GM13976 (cell line): ENCODE measurements at places on chromosomes 1 and 21.

DNA sequence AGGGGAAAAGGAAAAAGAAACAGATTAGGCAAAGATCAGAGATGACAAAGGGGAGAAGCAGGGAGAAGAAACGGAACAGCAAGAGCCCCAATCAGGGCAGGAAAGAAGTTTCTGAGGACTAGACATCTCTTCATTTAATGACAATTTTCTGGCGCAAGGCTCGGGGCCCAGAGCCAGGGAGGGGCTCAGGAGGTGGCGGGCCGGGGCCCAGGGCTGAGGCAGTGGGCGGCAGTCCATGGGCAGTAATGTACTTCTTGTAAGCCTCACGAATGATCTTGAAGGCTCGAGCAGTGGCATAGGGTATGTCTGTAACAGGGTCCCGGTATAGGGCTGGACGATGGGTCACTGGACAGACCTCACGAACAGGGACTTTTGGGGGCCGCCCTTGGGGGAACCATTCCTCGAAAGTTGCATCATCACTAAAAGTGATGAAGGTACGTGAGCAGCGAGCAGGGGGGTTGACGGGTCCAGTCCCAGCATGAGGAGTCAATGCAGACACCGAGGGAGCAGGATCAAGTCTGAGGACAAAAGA is 799 bp upstream of the TMOD4 start:
- DNase-seq, result no peak

DNA sequence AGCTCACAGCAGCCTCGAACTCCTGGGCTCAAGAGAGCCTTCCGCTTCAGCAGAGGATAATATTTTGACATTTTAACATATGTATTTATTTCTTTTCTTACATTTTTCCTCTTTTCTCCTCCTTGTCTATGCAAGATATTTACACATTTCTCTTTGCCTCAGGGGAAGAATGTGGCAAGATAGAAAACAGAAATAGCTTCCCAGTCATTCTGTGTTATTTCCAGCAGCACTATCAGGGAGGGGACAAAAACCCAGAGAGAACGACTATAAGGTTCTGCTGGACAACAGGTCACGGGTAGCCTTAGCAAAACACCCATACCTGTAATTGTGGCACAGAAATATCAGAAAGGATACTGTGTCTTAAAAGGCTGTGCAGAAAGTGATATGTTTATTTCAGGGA is 7.9 kb downstream of the CD1D start:
- no peak for DNase-seq

DNA sequence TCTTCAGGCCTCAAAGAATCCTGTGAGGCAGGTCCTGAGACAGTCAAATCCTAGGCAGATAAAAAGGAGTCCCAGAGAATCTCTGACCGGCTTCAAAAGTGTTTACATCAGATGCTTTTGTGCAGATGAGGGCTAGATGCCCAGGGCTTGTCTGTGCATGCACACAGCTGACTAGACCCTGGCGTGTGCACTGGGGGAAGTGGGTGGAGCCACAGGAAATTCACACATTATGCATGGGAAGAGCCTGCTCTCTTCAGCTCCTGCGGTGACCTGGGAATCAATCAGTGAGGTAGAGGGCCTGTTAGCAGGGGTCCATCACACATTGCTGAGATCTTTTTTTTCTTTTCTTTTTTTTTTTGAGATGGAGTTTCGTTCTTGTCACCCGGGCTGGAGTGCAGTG is 36.6 kb upstream of the NHLH2 start:
- DNase-seq, result no peak

DNA sequence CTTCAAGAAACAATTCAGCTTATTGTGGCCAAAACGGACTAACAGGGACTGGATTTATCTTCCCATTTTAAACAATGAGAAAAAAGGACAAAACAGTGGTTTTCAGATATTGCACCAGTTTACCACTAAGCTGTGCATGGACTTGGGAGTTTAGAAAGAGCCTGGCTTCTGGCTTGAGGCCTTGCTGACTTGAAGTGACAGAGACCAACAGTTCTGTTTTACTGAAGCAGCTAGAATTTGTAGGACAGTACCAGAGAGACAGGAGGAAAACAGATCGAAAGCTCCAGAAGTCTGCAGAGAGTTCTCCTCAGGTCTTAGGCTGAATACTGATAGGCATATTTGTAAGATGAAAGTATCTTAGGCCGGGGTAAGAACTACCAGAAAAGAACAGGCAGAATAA is 20.5 kb downstream of the FCRL4 start:
- DNase-seq, result no peak

DNA sequence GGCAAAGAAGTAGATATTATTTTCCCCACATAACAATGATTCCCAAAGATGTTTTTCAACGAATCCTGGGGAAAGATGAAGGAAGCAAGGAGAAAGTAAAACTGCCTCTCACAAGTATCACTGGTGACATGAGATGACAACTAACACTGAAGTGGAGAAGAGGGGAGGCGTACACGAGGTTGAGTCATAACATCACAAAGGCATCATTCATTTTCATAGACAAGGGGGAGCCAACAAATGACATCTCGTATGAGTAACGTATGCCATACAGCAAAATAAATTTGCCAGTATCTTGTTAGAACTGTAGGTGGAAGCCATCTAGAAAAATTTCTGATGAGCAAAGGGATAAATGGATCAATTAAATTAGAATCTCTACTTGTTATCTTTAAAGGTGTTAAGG is 56.6 kb downstream of the ATP1B1 start:
- no peak for DNase-seq

- DNase-seq, result no peak
Observed at GRCh38 chr1:39021426-39021825, 4.7 kb upstream of the NDUFS5 start.

DNA sequence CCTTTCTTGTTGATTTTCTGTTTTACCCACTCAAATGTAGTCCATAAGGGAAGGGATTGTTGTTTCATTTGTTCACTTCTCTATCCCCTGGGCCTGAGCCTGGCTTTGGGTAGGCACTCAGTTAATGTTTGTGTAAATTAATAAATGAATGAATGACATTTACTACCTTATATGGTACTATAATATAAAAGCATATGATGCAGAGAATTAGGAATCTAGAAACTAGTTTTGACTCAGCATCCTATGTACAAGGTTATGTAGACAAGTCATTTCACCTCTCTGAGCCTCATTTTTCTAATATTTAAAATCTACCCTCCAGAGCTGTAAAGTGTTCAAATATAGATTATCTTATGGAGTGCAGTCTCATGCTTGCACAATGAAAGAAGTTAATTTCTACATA is 68.9 kb upstream of the S1PR1 start:
- DNase-seq, result no peak
